ENCODE measurements at places on chromosomes 13 and 19.

- no peak for DNase-seq
Observed at GRCh38 chr13:46604226-46604990, 51.4 kb downstream of the LRCH1 start.

DNA sequence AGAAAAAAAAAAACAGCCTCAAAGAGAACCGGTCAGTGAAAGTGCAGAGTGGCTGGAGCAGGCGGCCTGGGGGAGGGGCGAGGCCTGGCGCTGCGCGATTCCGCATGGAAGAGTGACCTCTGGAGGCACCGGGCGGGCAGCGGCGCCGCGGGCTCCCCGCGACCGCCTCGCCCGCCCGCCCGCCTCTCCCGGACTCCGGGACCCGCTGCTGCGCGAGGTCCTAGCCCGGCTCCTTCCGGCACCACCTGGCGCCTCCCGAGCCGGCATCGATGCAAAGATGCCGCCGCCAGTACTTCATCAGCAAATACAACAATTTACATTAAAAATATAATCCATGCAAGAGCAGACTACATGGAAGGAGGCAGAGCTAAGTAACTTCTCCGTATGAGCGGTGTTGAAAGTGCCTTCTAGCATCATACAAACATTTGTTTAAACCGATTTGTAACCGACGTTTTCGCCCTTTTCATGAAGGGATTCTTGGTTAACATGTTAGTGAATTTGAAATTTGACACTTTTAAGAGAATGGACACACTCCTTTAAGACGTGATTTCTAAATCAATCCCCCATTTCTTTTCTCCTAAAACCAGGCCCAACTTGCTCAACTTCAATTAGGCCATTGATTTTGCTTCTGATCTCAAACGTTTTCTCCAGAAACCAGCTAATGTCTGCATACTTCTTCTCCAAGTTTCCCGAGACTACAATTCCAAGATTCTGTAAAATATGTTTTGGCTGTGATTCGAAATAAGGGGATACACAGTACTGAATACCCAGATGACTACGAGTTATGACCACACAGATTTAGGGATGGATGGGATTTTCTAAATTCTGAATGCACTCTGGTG lies 2.1 kb downstream of the EFNB2 start:
- peak; percentile 84 for DNase-seq

DNA sequence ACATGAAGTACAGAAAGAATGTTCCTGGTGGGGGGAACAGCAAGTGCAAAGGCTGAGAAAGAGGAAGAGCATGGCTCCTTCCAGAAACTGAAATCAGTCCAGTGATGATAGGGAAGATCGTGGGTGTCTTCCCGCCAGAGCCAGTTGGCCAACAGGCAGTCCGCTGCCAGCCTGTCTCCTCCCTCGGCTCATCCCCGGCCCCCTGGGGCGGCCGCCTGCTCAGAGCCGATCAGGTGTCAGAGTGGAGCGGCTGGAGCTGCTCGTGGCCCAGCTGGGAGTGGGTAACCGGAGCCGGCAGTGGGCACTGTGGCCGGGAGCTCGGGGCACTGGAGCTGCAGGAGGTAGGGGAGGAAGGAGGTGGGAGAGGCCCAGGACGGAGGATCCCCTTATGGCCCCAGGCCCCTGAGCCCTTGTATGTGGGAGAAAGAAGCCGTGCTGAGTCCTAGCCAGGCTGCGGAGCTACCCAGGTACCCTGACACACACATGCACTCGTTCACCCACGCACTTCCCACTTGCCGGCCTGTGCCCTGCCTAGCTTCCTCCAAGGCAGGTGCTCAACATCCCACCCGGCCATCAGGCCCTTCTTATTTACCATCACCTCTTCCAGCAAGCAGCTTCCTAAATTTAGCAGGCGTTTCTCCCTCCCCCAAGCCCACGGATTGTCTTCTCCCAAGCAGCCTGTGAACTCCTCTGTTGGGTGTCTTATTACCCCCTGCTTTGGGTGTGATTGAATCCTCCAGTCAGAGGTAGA lies 1.7 kb downstream of the ANKRD24 start:
- DNase-seq, result peak; percentile 14

DNA sequence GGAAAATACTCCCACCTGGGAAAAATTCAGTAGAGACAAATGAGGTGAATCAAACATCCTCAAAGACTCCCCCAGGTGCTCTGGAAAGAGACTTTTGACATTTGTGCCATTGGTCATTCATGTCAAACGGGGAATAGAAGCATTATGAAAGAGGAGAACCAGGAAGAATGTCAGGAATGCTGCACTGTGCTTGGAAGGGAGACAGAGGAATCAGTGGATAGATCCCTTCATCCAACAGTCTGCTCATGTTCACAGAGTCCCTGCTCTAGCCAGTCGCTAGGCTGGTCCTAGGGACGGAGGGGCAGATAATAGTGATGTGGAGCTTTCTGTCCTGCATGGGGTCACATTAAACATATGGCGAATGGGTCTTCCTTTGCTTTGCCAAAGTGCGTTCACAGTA lies 384.4 kb downstream of the FGF9 start:
- no peak for DNase-seq

GRCh38 chr13:79736356-79736755 lies 255.4 kb downstream of the NDFIP2 start:
- DNase-seq, result no peak

- DNase-seq, result peak; percentile 81
Observed at GRCh38 chr19:33472691-33473652, 48.6 kb downstream of the PEPD start.

GRCh38 chr13:101838323-101838722 lies 385.8 kb downstream of the ITGBL1 start:
- DNase-seq, result peak; percentile 26

GRCh38 chr13:28355046-28355821 lies 139.7 kb downstream of the FLT1 start:
- DNase-seq, result no peak

DNA sequence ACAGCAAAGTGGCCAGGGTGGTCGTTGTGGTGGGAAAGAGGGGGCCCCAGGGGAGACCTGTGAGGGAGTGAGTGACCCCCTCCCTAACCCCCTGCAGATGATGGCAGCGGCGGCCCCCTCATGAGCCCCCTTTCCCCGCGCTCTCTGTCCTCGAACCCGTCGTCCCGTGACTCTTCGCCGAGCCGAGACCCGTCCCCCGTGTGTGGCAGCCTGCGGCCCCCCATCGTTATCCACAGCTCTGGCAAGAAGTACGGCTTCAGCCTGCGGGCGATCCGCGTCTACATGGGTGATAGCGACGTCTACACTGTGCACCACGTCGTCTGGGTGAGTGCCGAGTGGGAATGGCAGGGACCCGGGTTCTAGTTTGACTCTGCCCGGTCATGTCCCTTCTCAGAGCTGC lies 8.1 kb upstream of the PIK3R2 start:
- no peak for DNase-seq

GRCh38 chr19:1172353-1173158 lies 1.5 kb downstream of the SBNO2 start:
- peak; percentile 83 for DNase-seq

DNA sequence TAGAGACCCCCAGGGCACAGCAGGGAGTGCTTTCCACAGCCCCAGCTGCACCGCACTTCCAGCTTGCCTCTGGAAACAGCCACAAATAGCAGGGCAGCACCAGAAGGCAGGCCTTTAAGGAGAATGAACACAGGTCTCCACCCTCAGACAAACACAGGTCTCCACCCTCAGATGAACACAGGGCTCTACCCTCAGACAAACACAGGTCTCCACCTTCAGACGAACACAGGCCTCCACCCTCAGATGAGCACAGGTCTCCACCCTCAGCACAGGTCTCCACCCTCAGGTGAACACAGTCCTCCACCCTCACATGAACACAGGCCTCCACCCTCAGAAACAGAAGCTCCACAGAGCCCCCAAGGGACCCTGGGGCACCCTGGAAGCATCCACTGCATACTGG lies 51.7 kb downstream of the C1QTNF9 start:
- no peak for DNase-seq

DNA sequence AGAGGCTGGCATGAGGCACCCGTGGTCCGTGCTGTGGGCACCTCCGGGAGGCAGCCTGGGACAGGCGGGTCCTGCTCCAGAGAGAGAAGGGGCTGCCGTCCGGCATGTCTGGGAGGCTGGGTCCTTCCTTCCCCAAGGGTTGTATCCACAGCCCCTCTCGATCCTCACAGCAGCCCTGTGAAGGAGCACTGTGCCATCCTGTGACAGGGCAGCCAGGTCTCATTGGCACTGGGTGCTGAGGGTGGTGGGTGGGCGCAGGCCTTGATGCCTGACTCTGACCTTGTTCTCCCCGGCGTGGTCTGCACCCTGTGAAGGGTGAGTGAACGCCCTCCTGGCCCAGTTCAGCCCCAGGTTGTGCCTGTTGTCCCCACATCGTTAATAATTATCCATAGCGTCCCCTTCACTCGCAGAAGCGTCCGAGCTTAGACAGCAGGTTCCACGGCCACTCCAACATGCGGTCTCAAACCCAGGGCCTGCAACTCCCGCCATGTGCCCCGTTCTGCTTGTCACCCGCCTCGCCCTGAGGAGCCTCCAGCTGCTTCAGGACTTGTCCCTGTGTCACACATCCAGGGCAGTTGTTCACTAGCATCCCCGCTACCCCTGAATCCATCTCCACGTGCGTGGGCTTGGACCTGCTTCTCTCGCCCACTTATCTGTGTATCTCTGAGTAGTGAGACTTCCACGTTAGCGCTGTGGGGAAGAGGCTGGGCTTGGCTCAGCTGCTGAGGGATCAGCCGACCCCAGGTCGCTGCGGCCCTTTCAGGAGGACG lies 10.6 kb downstream of the ATP11A start:
- DNase-seq, result no peak

GRCh38 chr13:99308471-99309087 lies 1.4 kb upstream of the GPR183 start:
- no peak for DNase-seq

- no peak for DNase-seq
Observed at GRCh38 chr13:50635504-50635903, 208.0 kb downstream of the DLEU7 start.

DNA sequence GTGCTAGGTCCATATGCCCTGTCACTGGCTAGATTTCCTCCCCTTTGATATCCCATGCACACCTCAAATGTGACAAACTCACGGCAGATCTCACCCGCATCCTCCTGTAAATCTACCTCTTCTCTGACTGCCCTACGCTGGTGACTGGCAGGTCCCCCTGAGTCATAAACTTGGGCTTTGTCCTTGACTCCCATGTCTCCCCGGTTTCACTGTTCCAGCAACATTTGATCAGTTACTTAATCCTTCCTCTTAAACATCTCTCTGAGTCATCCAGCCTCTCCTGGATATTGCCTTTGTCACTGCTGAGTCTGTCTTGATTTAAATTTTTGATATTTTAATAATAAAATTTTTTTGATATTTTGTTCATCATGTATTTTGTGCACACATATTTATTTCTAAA lies 26.5 kb downstream of the FAM216B start:
- DNase-seq, result peak; percentile 84

- DNase-seq, result peak; percentile 12
Observed at GRCh38 chr13:109737606-109738005, 48.8 kb downstream of the IRS2 start.

DNA sequence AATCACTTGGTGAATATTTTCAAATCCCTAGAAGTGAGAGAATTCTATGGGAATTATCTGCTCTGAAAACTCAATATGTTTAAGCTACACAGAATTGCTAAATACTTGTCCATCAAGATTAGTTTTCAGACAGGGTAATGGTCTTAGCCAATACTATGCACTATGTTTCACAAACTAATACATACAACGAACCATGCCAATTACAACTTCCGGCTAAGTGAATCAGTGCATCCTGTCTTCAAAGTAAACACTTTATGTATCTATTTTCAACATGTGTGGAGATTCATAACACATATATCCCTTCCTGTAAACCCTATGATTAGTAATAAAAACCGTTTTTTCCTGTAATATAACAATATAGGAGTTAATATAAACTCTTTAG lies 181.5 kb downstream of the POSTN start:
- peak; percentile 44 for DNase-seq

DNA sequence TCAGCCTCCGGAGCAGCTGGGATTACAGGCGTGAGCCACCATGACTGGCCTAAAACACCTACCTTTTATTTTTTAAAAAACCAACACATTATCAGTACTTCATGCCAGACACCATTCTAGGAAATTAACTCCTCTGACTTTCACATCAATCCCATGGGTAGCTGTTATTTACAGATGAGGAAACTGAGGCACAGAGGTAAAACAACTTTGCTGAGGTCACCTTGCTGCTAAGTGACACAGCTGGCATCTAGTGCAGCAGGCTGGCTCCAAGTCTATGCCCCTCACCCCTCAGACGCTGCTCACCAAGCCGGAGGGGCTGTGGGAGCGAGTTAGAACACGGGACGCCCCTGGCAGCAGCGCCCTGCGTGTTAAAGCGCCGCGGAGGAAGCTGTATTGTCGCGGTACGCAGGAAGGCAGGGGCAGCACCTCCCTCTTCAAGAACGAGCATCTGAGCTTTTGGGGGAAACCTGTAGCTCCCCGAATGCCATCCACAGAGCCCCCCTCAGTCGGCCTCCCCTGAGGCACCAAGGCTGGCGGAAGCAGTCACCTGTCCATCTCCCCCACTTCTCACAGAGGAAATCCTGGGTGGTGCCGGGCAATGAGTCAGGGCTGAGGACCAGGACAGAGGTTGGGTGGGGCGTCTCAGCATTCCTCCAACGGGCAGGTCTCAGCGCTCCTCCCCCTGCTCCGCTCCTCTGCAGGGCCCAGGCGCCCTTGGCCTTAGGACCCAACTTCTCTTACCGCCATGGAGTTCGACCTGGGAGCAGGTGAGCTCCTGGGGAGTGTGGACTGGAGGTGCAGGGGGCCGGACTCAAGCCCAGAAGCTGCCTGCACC lies at the start of gene C19orf33:
TSS of gene C19orf33 (plus strand) at position 735 of the 835 bp plus-strand sequence. CDS start at position 746, 11 bp downstream.
- peak; percentile 93 for DNase-seq

GRCh38 chr13:113307491-113307890 lies 10.5 kb downstream of the LAMP1 start:
- DNase-seq, result no peak

GRCh38 chr13:97534540-97534939 lies 100.6 kb downstream of the RAP2A start:
- DNase-seq, result no peak

Measured in MCF 10A (cell line).